Activated CD8-positive, alpha-beta T cell treated with anti-CD3 and anti-CD28 coated beads for 36 hours (primary cell): ENCODE measurements at places on chromosomes 11 and 22. TPM values are rescaled to one million over a fixed set of nuclear protein-coding genes. Genes with fewer than 3 reads are reported as not detected.

The MPEG1 gene
- not detected for total RNA-seq

The CYP2R1 gene
- total RNA-seq, result 12.9 TPM

The PIH1D2 gene
- 0.67 TPM for total RNA-seq

The RAG2 gene
- total RNA-seq, result not detected

The TSSK2 gene
- total RNA-seq, result not detected

The APOA5 gene
- total RNA-seq, result not detected

The KLHDC7B gene
- total RNA-seq, result 6.8 TPM

The MEI1 gene
- total RNA-seq, result 27.7 TPM

The OR5L1 gene
- not detected for total RNA-seq
